ENCODE measurements at places on chromosomes 2 and 18.
A peak's percentile ranks its signal among the peaks of the same experiment; 100 is the strongest.

GRCh38 chr2:43823751-43824150 lies 14.9 kb downstream of the ABCG5 start:
- DNase-seq, result no peak
- H3K36me3 ChIP-seq, result no peaks in the 10 kb centered on the region
- H3K27ac ChIP-seq, result no peak overlapping the region
- H3K4me1 ChIP-seq, result no peaks in the 10 kb centered on the region
- H3K27me3 ChIP-seq, result peaks cover 3% of the 10 kb centered on the region

GRCh38 chr2:14790041-14790640 lies 157.6 kb downstream of the LRATD1 start:
- no peaks in the 10 kb centered on the region for H3K27me3 ChIP-seq
- H3K4me1 ChIP-seq, result no peaks in the 10 kb centered on the region
- no peak for DNase-seq
- H3K4me3 ChIP-seq, result no peak overlapping the region

- peaks cover 23% of the 10 kb centered on the region for H3K4me1 ChIP-seq
- H3K27ac ChIP-seq, result peak overlapping the region; percentile 51
- H3K36me3 ChIP-seq, result peaks cover 6% of the 10 kb centered on the region
- no peak overlapping the region for H3K4me3 ChIP-seq
- no peaks in the 10 kb centered on the region for H3K27me3 ChIP-seq
These were observed 23.9 kb downstream of the ANTXR1 start for GRCh38 chr2:69036926-69037325.

DNA sequence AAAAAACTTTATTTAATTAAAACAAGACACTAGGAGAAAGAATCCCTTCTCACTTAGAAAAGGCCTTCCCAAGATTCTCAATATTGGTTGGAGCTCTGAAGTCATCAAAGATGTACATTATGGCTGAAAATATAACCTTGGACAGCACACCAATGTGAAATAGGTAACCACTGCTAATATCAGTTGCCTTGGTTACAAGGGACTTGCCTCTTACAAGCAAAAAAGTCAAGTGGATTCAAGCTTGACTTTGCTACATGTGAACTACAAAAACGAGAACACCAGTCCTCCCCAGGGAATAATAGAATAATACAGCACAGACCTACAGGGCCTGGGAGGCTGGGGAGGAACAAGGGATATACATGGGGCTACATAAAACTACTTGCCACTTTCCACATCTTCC lies 46.1 kb downstream of the NABP1 start:
- no peak overlapping the region for H3K4me3 ChIP-seq
- H3K27me3 ChIP-seq, result no peaks in the 10 kb centered on the region
- no peaks in the 10 kb centered on the region for H3K36me3 ChIP-seq
- no peak overlapping the region for H3K27ac ChIP-seq

GRCh38 chr2:208255557-208256106 lies 761 bp upstream of the IDH1 start:
- H3K27me3 ChIP-seq, result no peaks in the 10 kb centered on the region
- peaks cover 3% of the 10 kb centered on the region for H3K36me3 ChIP-seq
- peak overlapping the region; percentile 100 for H3K4me3 ChIP-seq
- H3K27ac ChIP-seq, result peak overlapping the region; percentile 83
- no peak for DNase-seq

GRCh38 chr18:26646901-26647300 lies 98.5 kb upstream of the KCTD1 start:
- H3K27ac ChIP-seq, result no peak overlapping the region
- H3K36me3 ChIP-seq, result no peaks in the 10 kb centered on the region
- no peaks in the 10 kb centered on the region for H3K27me3 ChIP-seq
- no peaks in the 10 kb centered on the region for H3K4me1 ChIP-seq
- H3K4me3 ChIP-seq, result no peak overlapping the region
- no peak for DNase-seq

- no peaks in the 10 kb centered on the region for H3K27me3 ChIP-seq
- no peaks in the 10 kb centered on the region for H3K4me1 ChIP-seq
- no peak overlapping the region for H3K4me3 ChIP-seq
- no peak for DNase-seq
- H3K36me3 ChIP-seq, result no peaks in the 10 kb centered on the region
These were observed 69.5 kb upstream of the SPTBN1 start for GRCh38 chr2:54386585-54386984.

DNA sequence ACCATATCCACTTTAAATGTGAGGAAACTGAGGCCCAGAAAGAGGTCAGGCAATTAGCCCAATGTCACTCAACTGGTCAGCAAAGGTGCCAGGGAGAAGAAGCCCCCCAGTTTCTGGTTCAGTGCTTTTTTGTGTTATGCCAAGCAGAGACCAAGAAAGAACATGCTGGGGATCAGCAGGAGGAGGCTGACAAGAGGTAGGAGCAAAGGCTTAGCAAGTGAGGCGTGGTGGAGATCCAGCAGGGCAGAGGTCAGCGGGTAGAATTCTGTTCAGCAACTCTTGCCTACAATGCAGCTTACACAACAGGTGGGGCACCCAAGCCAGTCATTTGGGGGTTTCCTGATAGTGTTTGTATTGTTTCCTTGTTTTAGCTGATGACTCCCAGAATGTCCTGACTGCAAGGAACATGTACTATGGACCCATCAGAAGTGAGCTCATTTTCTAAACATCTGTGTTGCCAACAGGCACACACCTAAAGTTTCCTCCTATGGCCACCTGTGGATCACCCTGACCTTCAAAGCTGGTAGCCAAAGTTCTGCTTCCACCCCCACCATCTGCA lies 28.2 kb downstream of the LPIN2 start:
- H3K4me3 ChIP-seq, result no peak overlapping the region
- DNase-seq, result no peak
- H3K27ac ChIP-seq, result peak overlapping the region; percentile 96
- no peaks in the 10 kb centered on the region for H3K36me3 ChIP-seq
- no peaks in the 10 kb centered on the region for H3K27me3 ChIP-seq

DNA sequence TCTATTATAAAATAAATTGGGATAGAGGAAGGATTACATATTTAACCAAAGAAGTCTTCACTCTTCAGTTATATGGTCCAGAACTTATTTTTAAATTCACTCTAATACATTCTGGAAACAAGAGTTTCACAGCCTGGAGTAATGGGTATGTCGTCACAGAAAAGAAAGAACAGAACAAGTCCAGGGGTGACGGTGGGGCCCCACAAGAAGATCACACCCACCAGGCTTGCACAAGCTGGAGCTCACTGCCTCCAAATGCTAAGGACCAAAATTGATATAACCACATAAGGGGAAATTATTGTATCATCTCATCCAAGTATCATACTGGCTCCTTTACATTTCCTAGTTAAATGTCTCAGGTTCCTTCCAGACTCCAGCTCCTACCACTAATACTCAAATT lies 11.3 kb downstream of the LRPPRC start:
- no peak for DNase-seq
- H3K4me1 ChIP-seq, result peaks cover 4% of the 10 kb centered on the region
- no peak overlapping the region for H3K27ac ChIP-seq
- peaks cover 40% of the 10 kb centered on the region for H3K36me3 ChIP-seq

DNA sequence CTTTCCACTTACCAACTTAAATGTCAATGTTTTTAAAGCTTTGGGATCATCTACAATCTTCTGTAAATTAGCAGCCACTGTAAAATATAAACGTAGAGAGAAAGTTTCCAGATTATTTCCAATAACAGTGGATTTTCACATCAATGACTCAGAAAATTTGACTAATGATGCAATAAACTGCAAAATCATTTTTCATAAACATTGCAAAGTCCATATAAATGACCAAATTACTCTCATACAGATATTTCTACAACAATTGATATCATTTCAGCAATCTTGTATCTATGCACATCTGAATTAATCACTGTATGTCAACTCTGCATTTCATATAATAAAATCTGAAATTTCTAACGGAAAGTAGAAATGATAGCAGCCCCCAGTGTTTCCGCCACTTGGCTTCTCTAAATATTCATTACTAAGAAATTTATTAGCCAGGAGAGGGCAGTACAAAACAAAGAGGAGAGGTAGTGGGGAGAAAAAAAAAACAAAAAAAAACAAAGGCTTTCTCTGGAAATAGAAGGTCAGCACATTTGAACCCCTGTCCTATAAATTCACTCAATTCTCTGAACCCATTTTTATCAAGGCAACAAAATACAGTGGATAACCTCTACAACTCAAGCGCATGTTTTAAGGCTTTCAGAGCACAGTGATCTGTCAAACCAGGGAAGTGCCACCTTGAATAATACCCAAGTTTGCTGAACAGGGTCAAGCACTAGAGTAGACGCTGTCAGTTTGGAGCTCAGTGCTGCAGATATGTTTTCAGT lies 282.6 kb downstream of the STK39 start:
- no peak overlapping the region for H3K4me3 ChIP-seq
- H3K27me3 ChIP-seq, result no peaks in the 10 kb centered on the region
- H3K27ac ChIP-seq, result no peak overlapping the region
- DNase-seq, result no peak

DNA sequence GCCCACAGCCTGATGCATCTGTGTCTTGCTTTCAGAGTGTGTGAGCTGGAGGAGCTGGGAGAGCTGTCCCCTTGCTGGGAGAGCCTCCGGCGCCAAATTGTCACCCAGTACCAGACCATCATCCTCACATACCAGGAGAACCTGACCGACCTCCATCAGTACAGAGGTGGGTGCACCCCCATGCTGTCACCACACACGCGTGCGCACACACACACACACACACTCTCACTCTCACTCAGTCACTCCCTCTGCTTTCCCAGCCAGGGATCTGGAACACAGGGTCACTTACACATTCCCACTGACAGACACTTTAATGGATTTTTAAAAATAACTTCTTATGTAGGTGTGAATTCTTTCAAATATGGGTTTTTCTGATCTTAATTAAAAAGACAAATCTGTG lies 64.5 kb downstream of the COA5 start:
- no peak overlapping the region for H3K4me3 ChIP-seq
- no peaks in the 10 kb centered on the region for H3K27me3 ChIP-seq

GRCh38 chr18:61833387-61833786 lies 59.4 kb downstream of the RNF152 start:
- no peak for DNase-seq
- H3K4me3 ChIP-seq, result no peak overlapping the region
- H3K36me3 ChIP-seq, result no peaks in the 10 kb centered on the region

DNA sequence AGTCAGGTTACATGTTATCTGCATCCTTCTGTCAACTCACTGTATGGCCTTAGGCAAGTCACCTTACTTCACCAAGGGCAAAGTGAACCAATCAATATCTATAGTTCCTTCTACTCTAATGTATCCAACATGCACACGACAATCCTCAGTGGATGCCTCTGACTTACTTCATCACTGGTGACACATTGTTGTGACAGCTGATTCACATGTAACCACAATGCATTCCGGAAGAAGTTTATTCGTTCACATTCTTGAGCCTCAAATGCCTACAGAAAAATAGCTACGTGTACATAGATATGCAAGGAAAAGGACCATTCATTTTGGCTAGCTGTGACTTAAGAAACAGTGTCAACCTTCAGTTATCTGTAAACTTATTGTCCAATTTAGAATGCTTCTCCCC lies 26.3 kb upstream of the EPG5 start:
- no peaks in the 10 kb centered on the region for H3K4me1 ChIP-seq
- no peaks in the 10 kb centered on the region for H3K27me3 ChIP-seq
- peak; percentile 61 for DNase-seq
- no peak overlapping the region for H3K27ac ChIP-seq
- no peak overlapping the region for H3K4me3 ChIP-seq

- H3K36me3 ChIP-seq, result no peaks in the 10 kb centered on the region
- H3K4me1 ChIP-seq, result peaks cover 11% of the 10 kb centered on the region
- no peak overlapping the region for H3K27ac ChIP-seq
- peaks cover 3% of the 10 kb centered on the region for H3K27me3 ChIP-seq
- H3K4me3 ChIP-seq, result no peak overlapping the region
These were observed 6.6 kb downstream of the PROC start for GRCh38 chr2:127424598-127425520.

DNA sequence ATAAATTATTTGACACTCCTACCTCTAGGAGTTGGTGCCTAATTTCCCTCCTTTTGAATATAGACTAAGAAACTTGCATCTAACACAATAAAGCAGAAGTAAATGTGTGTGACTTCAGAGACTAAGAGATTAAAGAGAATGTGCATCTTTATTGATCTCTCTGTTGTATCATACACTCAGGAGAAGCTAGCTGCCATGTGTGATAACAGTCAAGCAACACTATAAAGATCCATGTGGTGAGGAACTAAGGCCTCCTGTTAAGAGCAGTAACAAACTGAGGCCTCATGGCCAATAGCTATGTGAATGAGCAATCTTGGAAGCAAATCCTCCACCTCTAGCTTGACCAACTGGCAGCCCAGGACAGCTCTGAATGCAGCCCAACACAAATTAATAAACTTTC lies 3.4 kb downstream of the FANCL start:
- H3K4me3 ChIP-seq, result no peak overlapping the region
- H3K4me1 ChIP-seq, result peaks cover 22% of the 10 kb centered on the region
- H3K36me3 ChIP-seq, result no peaks in the 10 kb centered on the region
- no peak overlapping the region for H3K27ac ChIP-seq
- no peak for DNase-seq
